ENCODE measurements at places on chromosomes 2 and 18.

DNA sequence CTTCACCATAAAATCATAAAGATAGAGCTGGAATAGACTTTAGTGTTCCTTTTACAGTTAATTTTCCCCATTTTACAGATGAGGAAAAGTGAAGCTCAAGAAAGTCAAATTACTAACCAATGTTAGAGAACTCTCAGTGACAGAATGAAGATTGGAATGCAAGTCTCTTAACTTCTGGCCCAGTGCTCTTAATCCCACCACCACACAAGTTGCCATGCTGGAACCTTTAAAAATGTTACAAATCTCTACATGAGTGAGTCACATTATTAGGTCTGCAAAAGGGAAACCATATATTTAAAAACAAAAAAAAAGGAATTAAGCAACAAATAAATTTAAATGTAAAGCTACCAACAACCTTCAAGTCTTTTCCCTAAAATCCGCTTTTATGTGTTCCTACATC is 3.5 kb downstream of the NCKAP1 start:
- DNase-seq: no peak

- DNase-seq: no peak
Observed at GRCh38 chr2:129915303-129915840, 64.1 kb upstream of the RAB6C start.

DNA sequence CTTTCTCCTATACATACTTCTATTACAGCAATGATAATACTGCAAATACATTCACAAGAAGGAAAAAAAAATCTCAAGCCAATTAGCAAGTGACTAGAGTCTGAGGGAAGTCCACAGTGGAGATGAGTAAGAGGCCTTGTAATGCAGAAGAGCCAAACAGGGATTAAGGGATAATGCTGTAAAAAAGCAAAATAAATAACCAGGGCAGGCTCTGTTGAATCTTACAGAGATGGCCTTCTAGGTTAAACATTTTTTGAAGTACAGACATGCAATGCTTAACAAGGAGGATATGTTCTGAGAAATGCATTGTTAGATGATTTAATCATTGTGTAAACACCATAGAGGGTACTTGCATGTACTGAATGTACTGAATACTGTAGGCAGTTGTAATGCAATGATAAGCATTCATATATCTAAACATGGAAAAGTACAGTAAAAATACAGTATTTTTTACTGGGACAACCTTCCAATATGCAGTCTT is 122.1 kb upstream of the RMDN2 start:
- DNase-seq: no peak

GRCh38 chr2:162537651-162538050 is 193.7 kb downstream of the GCA start:
- no peak for DNase-seq

GRCh38 chr2:64839844-64840243 is 149.4 kb upstream of the SLC1A4 start:
- no peak for DNase-seq

GRCh38 chr2:236940497-236940896 is 145.2 kb upstream of the COPS8 start:
- no peak for DNase-seq

DNA sequence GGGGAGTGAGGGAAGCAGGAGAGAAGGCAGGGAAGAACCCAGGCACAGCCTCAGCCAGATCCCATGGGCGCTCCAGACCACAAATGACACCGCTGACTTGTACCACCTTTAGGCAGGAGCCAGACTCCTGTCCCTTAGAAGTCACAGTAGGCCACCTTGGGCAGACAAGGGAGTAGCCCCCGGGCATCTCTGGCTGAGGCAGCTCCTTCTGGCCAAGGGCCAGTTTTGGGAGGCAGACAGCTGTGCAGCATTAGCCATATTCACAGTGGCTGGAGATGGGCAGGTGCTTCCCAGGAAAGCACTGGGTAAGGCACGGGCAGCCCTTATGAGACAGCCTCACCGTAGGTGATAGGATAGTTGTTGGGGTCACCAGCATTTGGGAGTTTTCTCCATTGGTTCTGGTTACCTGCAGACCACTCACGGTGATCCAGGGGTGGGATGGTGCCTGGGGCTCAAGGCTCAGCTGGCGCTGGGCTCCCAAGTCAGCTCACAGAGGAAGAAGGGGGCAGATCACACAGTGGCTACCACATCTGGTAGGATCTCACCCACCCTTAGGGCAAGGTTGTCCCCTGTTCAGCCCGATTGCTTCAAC is 2.1 kb downstream of the ASTL start:
- no peak for DNase-seq

DNA sequence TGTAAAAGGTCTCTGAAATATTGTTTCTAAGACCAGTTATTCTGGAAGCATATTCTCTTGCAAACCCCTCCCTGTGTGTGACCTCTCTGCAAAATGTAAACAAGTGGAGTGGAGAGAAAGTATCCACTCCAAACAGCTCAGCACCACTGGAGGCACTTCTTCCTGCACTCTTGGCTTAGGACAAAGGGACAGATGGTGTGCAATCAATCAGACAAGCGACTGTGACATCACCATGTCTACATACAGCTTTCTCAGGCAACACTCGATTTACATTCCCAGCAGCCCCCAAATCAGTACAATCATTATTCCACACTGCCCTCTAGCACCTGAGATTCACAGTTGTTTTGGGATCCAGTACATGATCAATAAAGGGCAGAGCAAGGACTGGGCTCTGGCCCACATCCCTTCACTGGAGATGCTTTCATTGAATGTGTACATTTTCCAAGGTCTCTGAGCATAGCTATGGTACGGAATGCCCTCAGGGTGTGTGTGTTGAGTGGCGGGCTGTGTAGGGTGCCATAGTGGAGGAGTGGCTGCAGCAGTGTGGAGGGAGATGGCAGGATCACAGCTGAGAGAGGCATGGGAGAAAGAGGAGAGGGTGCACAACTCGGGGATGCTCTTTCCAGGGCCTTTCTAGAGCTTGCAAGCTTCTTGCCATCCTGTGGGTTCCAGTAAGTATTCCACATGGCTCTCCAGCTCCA is 311.8 kb upstream of the ST6GAL2 start:
- no peak for DNase-seq

DNA sequence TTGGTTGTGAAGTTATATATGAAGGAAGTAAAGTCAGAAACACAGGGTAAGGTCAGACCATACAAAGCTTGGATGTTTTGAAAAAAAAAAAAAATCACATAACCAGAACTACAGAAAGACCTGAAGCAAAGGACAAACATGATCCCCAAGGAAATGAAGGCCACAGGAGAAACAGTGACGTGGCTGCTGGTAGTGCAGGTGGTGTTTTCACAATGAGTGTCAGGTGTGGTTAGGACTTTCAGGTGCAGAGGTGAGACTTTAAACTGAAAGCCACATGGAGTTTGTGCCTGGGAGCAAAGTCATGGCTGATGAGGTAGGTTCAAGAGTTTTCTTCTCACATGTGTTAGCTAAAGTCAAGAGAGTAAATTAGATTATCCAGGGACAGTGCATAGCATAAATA is 270.7 kb downstream of the PIEZO2 start:
- DNase-seq: no peak

DNA sequence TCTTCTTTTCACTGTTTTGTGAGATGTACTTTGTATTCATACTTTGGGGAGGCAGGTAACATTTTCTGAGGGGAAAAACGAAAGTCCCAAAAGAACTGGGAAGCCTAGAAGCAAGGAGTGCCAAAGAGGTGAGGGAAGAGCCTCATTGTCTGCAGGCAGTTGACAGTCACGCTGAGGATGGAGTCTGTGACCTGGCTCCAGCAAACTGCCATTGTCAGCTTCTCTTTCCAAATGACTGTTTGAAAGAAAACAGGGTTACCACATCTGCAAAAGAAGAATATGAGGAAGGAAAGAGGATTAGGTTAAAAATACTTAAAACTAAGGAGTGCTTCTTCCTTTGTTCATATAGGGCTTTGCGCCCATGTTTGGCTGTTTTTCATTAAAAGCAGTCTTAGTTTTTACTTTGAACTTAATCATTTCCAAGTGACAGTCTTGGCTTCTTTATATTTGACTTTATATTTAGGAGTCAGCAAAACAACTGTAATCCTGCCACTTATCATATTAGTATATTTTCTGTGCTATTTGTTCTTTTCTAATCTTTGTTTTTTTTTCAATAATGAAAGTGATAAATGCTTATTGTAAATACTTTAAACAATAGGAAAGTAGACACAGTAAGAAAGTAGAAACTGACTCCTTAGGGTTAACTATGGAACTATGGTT is 35.0 kb downstream of the CERS6 start:
- no peak for DNase-seq

DNA sequence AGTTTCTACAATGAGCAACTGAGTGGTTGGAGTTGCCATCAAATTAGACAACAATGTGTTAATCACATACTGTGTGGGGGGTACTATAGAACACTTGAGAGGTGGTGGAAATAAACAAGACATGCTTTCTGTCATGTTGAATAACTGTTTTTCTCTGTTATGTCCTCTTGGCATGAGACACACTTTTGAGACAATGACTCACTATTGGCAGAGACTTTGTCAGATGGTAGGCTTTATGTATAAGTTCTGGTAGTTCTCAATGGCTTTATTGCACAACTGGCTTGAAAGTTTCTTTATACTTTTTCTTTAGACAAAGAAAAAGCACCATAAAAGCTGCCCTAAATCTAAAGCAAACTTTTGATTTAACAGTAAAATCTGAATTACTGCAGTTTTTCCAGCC is 578.7 kb downstream of the ADCYAP1 start:
- no peak for DNase-seq

- no peak for DNase-seq
Observed at GRCh38 chr2:72895759-72896281, 8.6 kb downstream of the SPR start.

DNA sequence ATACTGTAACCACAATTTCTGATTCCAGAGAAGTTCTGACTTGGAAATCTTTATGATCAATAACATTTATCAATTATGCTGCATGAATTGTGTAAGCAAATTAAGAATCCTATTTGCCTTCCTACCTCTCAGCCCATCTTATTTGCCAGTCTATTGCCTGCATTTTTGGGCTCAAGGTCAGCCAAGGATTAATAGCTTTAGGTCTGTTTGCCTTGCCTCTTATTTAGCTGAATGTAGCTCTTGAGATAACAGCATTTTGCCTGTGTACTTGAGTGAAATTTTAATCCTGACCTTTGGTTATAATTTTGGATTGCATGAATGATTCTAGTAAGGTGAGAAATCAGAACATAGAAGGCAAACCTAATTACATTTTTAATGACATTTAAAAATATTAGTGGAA is 51.2 kb downstream of the MYO3B start:
- DNase-seq: no peak

DNA sequence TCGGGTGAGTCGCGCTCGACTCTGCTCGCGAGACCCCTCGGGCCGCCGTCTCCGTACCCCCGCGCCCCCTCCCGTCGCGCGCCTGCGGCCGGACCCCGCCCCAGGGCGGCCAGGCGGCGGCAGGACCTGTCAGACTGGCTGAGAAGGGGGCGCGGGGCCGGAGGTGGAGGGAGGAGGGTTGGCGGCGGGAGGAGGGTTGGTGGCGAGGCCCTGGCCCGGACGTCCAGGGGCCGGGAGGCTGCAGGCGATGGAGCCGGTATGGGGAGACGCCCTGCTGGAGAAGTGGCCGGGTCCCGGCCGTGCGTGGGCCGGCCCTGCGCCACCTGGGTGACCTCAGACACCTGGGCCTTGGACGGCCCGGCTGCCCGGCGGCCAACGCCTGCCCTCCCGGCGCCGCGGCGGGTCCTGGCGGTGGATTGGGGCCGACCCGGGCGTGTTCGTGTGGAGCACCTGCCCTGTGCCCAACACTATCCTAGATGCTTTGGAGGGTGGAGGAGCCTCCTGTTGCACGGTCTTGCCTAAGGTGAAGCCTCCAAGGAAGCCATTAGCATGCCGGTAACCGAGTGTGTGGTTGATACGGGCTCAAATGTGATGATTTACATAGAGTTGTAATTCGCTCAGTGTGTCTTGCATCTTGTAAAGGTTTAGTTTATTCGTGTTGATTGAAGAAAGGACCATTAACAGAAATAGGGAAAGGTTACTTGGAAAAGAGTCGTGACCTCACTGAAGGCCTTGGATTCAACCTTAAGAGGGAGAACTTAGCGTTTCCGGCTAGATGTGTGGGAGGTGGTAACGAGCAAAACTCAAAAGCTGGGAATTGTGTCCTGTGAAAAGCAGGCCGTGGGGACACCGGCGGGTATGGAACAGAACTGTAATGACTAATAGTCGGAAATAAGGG is 550 bp downstream of the MYL12B start:
- no peak for DNase-seq

DNA sequence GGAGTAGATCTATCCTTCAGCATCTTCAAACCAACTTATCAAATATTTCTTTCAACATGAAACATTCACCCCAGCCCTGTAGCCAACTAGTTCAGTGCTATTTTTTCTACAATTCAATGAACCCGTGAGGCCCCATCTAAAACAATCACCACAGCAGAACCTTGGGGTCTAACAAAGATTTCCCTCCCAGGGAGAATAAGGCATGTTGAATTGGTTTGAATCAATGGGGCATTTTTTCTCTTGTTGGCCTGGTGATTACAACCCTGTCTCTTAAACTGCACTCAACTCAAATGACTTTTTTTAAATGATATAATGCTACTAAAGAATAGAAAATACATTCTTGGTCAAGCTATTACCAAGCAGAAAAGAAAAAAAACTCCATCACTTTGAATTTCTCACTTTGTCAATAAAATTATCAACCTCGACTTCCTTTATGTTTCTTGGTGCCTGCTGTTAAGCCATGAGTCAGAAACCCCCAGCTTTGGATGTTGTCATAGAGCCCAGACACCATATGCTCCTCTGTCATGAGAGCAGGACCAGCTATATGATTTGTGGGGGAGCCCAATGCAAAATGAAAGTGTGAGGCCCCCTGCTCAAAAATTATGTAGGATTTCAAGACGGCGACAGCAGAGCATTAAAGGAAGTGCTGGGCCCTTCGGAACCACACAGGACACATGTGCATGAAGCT is 282.4 kb downstream of the MEIS1 start:
- DNase-seq: no peak

DNA sequence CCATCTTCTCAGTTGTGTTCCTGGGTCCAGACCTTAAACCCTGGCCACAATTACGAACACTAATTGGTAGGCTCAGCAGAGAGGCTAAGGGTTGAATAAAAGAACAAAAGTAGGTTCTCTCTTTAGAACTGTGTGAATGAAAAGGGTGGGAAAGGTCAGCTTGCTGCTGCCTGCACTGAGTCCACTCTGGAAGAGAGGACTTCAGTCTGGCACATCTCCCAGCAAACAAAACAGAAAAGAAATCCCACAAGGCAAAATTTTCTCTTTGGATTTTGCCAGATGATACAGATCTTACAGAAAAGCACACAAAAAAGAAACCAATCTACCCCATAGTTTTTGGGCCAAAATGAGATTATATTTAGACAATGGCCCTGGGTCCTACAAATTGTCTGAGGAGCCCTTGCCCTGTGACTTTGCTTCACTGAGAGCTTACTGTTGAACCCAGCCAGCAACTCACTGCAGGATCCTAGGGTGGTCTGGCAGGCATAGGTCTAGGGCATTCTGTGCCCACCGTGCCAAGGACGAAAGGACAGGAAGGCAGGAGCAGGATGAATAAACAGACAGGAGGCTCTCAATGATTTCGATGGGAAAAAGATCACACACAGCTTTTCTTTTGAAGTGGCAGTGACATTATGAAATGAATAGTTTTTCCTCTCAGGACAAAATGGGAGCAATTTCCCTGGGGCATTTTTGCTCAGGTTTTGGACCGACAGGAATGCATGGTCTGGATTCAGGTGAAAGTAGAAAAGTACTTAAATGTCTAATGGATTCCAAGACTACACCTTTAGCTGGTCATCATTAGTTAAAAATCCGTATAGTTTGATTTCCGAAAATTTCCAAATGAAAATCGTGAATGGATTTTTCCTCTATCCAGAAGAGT is 68.4 kb upstream of the STAM2 start:
- no peak for DNase-seq

- no peak for DNase-seq
Observed at GRCh38 chr2:44774826-44775492, 166.5 kb upstream of the SIX3 start.
